ENCODE measurements at places on chromosomes 1 and 21.

DNA sequence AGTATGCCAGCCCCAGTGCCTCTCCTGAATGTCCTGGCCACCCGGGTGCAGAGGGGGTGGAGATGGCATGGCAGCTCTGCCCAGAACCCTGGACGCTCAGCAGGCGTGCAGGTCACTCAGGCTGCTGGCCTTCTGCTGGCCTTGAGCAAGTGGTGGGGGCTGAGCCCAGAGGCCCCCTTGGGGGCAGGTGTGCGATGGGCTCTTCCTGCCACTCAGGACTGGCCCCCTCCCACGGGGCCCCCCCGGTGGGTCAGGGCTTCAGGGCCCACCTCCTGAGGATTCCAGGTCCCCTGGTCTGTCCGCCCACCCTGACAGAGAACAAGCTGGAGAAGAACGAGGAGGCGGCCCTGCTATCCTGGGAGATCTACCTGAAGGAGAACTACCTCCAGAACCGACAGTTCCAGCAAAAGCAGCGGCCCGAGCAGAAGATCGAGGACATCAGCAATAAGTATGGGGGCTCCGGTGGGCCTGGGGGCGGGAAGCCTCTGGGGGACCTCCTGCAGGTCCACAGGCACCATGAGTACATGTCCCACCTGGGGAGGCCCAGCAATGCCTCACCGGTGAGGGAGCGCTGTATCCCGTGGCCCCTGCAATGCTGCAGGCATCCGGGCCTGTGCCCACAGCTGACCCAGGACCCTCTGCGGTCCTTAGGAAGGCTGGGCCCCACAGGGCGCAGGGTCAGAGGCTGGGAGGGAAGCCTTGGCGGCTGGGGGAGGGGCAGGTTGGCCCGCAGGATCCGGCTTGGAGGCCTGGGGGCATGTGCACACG lies 37.0 kb upstream of the LRRC3 start:
- H3K27me3 ChIP-seq, result no peaks in the 10 kb centered on the region
- no peak for DNase-seq
- H3K27ac ChIP-seq, result no peak overlapping the region
- no peak overlapping the region for H3K4me3 ChIP-seq
- no peaks in the 10 kb centered on the region for H3K36me3 ChIP-seq

- no peak overlapping the region for H3K4me3 ChIP-seq
- H3K4me1 ChIP-seq, result no peaks in the 10 kb centered on the region
- no peaks in the 10 kb centered on the region for H3K36me3 ChIP-seq
- H3K27ac ChIP-seq, result no peak overlapping the region
Measured at GRCh38 chr1:181050922-181051321, 17.1 kb downstream of the MR1 start.

DNA sequence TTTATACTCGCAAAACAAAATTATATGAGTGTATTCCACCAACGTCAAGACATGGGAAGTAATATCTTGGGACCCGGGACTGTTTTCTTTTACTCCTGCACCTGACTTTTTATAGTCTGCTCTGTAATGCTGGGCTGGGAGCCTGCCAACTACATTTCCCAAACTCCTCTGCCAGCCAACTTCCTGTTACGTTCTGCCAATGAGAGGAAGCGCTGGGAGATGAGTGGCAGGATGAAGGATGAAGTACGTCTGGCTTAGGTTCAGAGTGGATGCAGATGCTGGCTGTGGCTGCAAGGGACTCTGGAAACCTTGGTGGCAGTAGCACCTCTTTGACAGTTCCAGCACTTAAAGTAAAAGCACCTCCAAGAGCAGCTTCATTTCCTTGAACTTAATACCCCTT lies 59.6 kb downstream of the USP24 start:
- no peak for DNase-seq
- H3K27ac ChIP-seq, result no peak overlapping the region
- peaks cover 6% of the 10 kb centered on the region for H3K36me3 ChIP-seq
- no peaks in the 10 kb centered on the region for H3K27me3 ChIP-seq

- no peak overlapping the region for H3K27ac ChIP-seq
- H3K4me3 ChIP-seq, result no peak overlapping the region
- DNase-seq, result no peak
Measured at GRCh38 chr1:8016210-8016894, 9.8 kb downstream of the ERRFI1 start.

DNA sequence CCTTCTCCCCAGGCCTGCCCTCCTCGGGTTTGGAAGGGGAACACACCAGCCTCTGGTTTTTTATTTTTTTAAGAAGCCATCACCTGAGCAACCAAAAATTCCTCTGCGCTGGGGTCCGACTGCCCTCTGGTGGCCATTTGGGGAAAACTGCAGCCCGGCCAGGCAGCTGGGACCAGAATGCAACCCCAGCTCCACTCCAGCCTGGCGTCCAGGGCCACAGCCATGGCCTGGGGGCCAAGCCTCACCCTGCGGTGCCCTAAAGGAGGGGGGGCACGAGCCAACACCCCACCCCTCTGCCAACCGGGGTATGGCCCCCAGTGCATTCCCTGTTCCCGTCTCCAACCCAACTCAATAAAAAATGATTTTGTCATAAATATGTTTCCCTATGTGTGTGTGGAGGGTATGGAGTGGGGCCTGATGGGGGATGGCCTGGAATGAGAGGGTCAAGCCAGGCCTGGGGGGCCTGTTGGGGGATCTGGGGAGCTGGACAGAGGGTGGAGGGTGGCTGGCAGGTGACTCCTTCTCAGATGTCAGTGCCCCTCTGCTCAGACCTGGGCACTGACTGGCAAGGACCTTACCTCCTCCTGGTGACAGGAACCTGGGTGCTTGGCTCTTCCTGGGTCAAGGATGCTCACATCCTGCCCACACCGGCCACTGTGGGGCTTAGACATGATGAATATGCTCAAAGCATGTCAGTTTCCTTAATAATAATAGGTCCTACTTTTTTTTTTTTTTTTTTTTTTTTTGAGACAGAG lies 3.2 kb downstream of the GPR3 start:
- no peak overlapping the region for H3K27ac ChIP-seq
- no peak overlapping the region for H3K4me3 ChIP-seq
- H3K27me3 ChIP-seq, result no peaks in the 10 kb centered on the region
- DNase-seq, result peak; percentile 71

DNA sequence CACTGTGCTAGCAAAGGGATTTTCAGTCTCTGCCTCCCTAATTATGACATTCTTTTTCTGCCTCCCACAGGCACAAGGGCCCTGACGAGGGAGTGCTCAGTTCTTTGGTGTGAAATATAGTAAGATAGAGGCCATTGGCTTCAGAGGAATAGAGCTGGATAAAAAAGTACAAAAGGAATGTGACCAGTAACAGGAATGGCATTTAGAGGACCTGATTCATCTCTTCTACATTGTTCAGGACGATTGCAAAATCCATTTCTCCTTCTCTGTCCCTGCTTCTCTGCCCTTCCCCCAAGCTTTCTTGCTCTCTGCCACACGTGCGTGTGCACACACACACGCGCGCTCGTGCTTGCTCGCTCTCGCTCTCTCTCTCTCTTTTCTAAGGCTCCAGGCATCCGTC lies 668.2 kb downstream of the KIF26B start:
- no peaks in the 10 kb centered on the region for H3K27me3 ChIP-seq
- no peak overlapping the region for H3K4me3 ChIP-seq
- no peak overlapping the region for H3K27ac ChIP-seq

GRCh38 chr1:112761714-112762480 lies 46.8 kb upstream of the PPM1J start:
- no peak overlapping the region for H3K4me3 ChIP-seq
- H3K27ac ChIP-seq, result no peak overlapping the region
